ENCODE measurements at places on chromosomes 5 and 9. TPM values are rescaled to one million over a fixed set of nuclear protein-coding genes. Genes with fewer than 3 reads are reported as not detected.

The SPINK6 gene
- total RNA-seq, result 4.8 TPM

The FUBP3 gene
- 58.2 TPM for total RNA-seq

The ALDOB gene
- total RNA-seq, result not detected

The PCDHA1 gene
- 0.26 TPM for total RNA-seq

The DNAH5 gene
- 1.5 TPM for total RNA-seq

The PCDHB11 gene
- 0.16 TPM for total RNA-seq

The PROB1 gene
- 0.38 TPM for total RNA-seq

The SNX24 gene
- 58.2 TPM for total RNA-seq

The DOCK8 gene
- 4.0 TPM for total RNA-seq

The SPINK4 gene
- total RNA-seq, result not detected

The DDX4 gene
- total RNA-seq, result not detected

The RRAGA gene
- total RNA-seq, result 87.5 TPM

The IDNK gene
- 2.3 TPM for total RNA-seq

The MRPL36 gene
- total RNA-seq, result 82.2 TPM

The ECSCR gene
- not detected for total RNA-seq

The HSD17B4 gene
- 131 TPM for total RNA-seq

The DNM1 gene
- total RNA-seq, result 3.2 TPM

The IFNB1 gene
- total RNA-seq, result not detected

The PCDH1 gene
- total RNA-seq, result 41.8 TPM

The MAP1B gene
- total RNA-seq, result 30.8 TPM

The HTR1A gene
- not detected for total RNA-seq

The NUTM2G gene
- not detected for total RNA-seq

The SLC6A3 gene
- not detected for total RNA-seq

The VPS13A gene
- total RNA-seq, result 35.4 TPM

The C5orf47 gene
- total RNA-seq, result not detected

The CEMIP2 gene
- 76.4 TPM for total RNA-seq

The COL5A1 gene
- total RNA-seq, result 22.8 TPM
